ENCODE measurements at places on chromosomes 4 and X.

DNA sequence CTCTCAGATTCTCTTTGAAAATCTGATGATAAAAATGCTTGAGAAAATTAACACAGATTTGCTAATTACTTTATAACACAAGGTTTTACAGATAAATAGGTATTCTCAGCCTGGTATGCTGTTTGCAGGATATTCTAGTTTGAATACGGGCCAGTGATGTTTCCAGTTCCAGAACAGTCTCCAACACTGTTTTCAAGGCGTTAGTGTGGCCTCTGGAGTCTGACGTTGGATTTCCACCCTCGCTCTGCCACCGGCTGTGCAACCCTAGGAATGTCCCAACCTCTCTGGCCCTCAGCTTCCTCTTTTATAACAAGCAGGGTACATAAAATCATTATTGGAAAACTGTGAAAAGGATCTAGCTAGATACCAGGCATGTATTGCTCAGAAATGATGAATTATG is 23.8 kb upstream of the CYP4V2 start:
- no peak for DNase-seq

DNA sequence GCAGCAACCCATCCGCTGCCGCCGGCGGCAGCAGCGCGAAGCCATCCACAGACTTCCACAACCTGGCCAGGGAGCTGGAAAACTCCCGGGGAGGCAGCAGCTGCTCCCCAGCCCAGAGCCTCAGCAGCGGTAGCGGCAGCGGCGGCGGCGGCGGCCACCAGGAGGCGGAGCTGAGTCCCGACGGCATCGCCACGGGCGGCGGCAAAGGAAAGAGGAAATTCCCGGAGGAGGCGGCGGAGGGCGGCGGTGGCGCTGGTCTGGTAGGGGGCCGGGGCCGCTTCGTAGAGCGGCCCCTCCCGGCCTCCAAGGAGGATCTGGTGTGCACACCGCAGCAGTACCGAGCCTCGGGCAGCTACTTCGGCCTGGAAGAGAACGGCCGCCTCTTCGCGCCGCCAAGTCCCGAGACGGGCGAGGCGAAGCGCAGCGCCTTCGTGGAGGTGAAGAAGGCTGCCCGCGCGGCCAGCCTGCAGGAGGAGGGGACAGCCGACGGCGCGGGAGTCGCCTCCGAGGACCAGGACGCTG is 4.9 kb downstream of the PRDM8 start:
- DNase-seq, result peak; percentile 78

GRCh38 chr4:186904101-186904500 is 180.4 kb upstream of the FAT1 start:
- DNase-seq, result no peak

DNA sequence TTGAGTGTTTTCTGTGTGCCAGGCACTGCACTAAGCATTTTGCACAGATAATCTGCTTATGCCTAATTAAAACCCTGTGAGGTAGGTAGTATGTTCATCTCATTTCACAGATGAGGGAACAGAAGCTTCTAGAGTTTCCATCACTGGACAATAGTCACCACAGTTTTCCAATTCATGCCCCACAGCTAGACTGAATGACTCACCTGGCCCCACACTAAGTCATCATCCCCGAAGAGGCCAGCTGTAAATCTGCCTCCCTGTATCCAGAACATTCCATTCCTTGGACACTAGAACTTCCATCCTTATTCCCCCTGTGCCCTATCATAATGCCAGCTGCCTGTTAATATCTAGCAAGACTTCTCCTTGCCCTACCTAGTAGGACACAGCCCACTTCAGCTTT is 40.9 kb upstream of the NYX start:
- no peak for DNase-seq

DNA sequence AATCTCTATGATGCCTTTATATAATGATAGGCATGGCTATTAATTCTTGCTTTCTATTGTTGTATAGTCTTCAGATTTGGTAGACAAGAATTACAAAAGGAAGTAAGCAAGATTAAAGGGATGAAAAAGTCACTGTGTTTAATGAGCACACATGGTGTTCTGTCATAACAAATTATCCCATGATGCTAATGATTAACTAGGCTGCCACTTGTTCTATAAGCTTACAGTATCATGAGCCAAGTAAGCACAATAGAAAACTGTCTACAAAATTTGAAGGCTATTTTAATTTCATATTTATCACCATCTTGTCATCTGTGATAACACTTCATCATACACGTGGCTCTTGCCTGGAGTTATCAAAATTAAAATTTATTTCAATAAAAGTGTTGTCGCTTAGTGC is 466.7 kb downstream of the GASK1B start:
- DNase-seq, result no peak

GRCh38 chr4:53281438-53281837 is 84.4 kb downstream of the SCFD2 start:
- no peak for DNase-seq

DNA sequence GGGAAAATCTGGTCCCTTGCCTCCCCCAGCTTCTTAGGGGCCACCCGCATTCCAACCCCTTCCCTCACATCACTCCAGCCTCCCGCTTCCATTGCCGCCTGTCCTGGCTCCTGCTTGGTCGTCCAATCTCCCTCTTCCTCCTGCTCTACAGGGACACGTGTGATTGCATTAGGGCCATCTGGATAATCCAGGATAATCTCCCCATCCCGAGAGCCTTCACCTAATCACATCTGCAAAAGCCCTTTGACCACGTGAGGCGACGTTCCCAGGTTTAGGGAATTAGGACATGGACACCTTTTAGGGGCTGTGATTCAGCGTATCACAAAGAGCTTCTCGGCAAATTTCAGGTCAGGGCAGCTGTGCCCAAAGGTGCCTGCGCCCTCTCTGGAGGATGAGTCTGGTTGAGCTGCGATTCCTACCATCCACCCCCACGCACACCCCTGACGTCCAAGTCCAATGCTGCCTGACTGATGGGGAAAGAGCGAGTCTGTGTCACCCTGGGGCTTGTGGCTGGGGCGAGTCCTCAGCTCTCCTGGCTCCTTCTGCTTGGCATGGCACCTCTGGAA is 104.6 kb downstream of the PSAPL1 start:
- DNase-seq, result no peak

GRCh38 chr4:38832206-38832605 is 24.4 kb downstream of the TLR6 start:
- DNase-seq, result no peak

DNA sequence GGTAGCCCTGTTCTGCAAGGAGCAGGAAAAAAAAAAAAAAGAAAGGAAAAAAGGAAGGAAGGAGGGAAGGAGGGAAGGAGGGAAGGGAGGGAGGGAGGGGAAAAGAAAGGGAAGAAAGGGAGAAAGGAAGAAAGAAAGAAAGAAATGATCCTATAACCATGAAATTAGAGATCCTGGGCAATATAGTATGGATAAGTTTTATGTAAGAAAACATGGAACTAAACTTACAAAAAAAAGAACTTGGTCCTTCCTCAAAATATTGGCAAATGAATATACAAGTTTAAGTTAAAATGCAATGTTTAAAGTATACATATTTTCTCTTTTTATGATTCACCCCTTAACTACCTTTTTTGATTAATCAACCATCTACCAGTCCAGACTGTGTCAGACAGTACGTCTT is 18.9 kb downstream of the BBS7 start:
- no peak for DNase-seq

GRCh38 chr4:3127112-3127511 is 52.6 kb downstream of the HTT start:
- no peak for DNase-seq

GRCh38 chr4:141636771-141637460 is 533 bp downstream of the IL15 start:
- DNase-seq, result peak; percentile 12

DNA sequence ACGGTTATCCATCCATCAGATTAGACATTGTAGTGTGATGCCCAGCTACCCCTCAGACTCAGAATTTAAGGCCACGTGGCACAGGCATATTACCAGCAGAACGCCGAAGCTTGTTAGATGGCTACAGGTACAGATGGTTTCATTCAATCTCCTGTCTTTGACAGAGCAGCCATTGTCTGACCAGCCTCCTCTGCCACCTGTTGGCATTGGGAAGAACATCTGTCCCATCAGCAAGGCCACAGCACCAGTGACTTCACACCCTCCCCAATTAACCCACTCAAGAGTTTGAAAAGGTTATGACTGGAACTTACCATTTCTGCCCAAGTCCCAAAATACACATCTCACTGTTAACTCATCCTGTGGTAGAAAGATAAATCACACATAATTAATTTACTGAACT is 22.0 kb upstream of the PHKA2 start:
- DNase-seq, result no peak

DNA sequence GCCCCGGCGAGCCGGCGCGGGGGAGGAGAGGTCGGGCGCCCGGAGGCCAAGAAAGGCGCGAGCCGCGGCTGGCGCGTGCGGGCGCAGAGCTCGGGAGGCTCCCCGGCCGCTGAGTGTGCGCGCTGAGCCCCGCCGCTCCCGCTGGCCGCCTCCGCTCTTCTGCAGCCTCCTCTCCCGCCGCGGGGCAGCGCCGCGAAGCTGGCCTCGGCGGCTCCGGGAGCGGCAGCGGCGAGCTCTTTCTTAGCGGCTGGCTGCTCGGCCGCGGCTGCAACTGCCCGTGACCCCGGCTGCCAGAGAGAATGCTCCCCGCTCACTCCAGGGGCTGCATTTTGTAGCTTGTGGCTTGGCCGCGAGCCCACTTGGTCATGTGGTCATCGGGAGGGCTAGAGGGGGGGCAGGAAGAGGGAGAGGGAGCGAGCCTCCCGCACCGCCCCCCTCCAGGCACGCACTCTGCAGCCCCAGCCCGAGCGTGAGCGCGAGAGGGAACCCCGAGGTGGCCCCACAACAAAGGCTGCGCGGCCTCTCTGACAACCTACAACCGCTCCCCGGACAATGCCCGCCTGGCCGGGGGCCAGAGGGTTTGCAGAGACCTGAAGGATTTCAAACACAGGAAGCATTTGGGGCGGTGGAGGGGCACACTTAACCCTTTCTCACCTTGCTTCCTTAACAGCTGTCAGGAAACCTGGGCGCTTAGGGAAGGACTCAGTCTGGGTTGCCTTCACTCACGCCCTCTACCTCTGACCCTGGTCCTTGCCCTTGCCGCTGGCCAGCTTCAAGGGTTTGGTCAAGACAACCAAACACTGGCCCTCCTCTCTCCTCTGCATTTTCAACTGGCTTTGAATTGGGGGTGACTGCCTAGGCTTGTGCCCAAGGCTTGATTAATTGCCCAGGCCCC is at the start of gene APLN:
TSS of gene APLN (minus strand) at position 305 of the 895 bp plus-strand sequence. CDS start 326 bp downstream, outside the sequence.
- no peak for DNase-seq

- no peak for DNase-seq
These were observed 117.4 kb downstream of the DIPK2B start for GRCh38 chrX:45083314-45083713.

- no peak for DNase-seq
These were observed 6.7 kb downstream of the SLC7A11 start for GRCh38 chr4:138235419-138235952.

DNA sequence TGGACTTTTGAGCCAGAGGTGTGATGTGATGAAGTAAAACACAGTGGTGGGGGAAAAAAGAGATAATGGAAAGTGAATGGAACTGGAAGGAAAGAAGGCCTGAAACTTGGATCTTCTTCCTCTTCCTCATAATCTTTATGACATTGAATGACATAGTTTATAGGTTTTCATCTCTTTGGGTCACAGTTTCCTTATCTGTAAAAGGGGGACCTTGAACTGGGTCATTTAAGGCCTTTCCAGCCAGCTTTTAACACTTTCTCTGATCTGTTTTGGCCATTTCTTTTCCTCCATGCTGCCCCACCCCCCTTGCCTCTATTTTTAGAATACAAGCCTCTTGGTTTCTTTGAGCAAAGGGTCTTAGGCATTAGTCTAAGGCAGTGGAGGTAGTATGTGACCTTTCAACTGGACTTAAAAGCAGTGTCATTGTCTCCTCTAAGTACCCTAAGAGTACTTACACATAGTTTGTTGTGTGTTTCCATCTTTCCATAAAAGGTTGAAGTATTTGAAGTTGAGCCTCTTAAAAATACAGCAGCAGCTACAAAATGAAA is 7.8 kb downstream of the CPEB2 start:
- DNase-seq, result no peak

GRCh38 chr4:142845293-142846107 is 601 bp downstream of the INPP4B start:
- no peak for DNase-seq

DNA sequence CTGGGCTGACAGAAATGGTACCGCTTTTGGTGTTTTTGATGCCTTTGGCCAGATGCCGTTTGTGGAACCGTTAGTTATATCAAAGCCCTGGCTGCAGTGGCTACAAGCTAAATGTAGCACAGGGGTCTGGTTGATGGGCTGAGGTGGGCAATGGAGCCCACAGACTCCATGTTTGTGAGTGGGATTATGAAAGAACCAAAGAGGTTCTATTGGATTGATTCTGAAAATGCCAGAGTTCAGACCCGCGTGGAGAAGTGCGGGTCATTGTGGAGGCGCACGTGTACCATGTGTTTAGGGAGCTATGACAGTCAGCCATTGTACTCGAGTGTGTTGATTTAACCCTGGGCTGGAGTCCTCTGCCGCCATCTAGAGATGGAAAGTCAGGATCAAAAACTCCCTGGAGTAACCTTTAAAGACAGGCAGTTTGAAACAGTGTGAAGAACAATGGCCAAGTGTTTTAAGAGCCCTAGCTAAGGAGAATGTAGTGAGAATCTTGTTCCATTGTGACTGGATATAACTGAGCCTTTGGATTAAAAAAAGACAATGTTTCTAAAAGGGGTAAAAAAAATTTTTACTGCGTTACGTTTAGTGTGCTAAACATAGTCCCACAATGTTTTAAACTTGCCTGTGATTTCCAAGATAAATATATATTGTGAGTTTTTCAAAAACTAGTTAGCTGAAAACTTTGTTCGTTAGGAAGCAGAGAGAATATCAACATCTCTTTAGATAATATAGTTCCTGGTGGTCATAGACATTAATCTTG is 12.7 kb downstream of the ART3 start:
- no peak for DNase-seq

- no peak for DNase-seq
These were observed 303.5 kb upstream of the HS3ST1 start for GRCh38 chr4:11732155-11732554.

- no peak for DNase-seq
These were observed 227.0 kb downstream of the NR3C2 start for GRCh38 chr4:148215202-148215601.

DNA sequence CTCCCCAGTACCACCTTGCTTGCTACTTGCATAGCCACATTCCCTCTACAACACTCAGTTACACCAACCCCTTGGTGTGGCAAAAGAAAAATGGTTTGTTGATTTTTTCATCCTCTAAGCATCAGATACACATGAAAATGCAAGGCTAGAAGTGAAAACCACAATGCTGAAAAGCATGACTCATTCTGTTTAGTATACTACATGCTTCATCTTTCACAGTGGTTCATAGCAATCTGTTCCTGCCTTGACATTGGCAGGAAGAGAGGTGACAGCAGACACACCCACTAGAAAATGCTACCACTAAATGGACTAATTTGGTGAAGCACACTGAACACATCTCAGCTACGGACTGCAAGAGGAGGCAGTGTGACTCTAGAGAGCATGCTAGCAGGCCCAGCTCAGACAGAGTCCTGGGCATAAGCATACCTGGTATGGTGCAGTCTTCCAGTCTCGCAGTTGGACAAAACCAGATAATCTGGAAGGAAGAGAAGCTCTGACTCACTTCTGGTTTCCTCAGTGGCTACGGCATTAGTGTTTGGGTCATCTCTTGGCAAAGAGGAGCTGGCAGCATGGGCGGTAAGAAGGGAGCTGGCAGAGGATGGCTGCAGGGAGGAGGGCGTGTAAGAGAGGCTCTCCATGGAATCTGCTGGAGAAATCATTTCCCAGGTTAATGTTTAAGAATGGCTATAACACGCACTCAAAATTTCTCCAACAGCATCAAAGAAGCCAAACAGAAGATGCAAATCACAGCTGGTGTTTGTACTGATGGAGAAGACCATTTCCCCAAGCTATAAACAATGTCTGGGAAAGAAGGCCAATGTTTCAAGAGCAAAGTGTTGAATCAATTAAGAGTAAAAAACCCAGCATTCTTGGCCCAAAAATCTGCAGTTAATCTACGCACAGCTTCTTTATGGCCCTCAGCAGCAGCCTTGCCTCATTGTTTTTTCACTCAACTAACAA is 37.8 kb downstream of the GAB3 start:
- DNase-seq, result no peak

All from activated CD4-positive, alpha-beta T cell treated with anti-CD3 and anti-CD28 coated beads, Interleukin-2, amount 50 U/mL, for 1 hour (primary cell).